ENCODE measurements at places on chromosomes 11 and 22.

DNA sequence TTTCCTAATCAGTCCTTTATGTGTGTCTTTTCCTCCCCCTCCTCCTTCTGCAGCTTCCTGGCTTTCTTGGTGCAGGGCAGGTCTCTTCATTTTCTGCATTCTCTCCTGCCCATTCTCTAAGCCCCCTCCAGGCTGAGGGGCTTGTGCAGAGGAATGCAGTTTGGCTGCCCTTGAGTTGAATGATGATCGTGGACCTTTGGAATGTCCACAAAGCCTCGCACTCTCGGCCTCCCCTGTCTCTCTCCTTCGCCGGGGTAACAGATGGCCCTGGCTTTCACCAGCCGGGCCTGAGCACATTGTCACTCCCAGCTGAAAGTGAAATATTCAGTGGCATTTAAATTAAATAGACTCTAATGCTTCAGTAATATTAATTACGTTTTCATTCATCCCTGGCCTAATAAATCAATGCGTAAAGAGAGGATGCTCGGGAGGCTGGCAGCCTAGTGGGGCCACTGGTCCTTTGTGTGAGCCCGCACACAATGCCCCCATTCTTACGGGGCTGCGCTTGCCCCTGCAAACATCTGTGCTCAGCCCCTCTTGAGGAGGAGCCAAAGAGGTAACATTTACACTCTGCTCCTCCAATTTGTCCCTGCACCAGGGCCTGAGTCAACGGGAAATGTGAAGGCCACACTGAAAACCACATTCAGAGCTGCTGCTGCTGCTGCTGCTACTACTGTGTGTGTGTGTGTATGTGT lies 64.9 kb upstream of the PAX6 start:
- no peak for DNase-seq

DNA sequence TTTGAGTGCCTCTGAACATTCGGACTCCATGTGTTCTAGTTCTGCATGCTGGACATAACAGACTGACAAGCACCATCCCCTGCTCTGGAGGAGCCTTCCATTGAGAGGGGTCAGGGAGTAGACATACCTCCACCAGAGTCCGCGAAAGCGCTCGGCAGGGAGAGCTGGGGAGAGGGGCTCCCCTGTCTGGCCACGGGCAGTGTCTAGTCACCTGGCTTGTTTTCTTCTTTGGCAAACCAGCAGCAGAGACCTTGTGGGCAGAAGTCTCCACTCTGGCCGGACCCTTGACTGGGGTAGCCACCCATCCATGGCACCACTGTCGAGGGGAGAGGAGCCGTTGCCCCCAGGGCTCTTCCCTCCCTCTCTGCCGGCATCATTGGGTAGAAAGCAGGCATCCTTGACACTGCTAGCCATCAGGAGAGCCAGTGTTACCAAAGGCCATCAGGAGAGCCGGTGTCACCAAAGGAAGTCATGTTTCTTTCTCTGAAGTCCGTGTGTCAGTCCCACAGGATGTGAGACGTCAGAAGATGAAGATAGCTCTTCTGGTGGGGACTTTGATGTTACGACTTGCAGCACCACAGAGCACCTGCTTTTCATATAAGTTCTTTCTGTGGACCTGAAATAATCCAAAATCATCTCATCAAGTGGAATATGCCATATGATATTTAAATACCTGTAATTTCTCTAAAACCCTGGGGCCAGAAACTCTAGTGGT lies 305.6 kb downstream of the TBC1D22A start:
- no peak for DNase-seq

DNA sequence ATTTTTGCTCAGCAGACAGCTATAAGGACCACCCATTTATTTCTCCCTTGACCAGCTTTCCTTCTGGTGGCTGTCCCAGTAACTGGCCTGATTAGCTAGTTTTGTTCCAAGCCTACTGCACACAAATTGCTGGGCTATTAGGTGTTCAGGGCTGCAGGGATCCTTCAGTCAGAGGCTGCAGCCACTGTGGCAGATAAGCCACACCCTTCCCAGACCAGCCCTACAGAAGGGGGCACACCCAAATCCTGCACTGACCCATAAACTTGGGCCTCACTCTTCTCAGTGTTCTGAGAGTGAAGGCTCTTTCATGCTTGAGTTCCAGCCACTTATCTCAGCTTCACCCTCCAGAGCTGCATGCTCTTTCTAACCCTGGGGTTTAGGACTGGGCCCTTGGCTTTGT lies 200.0 kb downstream of the AASDHPPT start:
- no peak for DNase-seq

- DNase-seq, result no peak
Measured at GRCh38 chr11:36577859-36578258, 10.1 kb downstream of the RAG1 start.

GRCh38 chr11:92838759-92839310 lies 130.6 kb upstream of the MTNR1B start:
- no peak for DNase-seq

GRCh38 chr22:25120093-25120561 lies 79.5 kb upstream of the CRYBB3 start:
- DNase-seq, result no peak
